Spinal cord (tissue), 10 donors: ENCODE measurements at places on chromosomes 2 and 18. TPM values are rescaled to one million over a fixed set of nuclear protein-coding genes. Genes with fewer than 3 reads are reported as not detected.

C2orf42 gene
- total RNA-seq, result 20.7 TPM

RAMP1 gene
- total RNA-seq, result 115 TPM

CAD gene
- 26.5 TPM for total RNA-seq

TFPI gene
- total RNA-seq, result 94.6 TPM

IL37 gene
- not detected for total RNA-seq

IL36A gene
- total RNA-seq, result not detected

AFF3 gene
- 44.6 TPM for total RNA-seq

NXPH2 gene
- 14.5 TPM for total RNA-seq

DNA sequence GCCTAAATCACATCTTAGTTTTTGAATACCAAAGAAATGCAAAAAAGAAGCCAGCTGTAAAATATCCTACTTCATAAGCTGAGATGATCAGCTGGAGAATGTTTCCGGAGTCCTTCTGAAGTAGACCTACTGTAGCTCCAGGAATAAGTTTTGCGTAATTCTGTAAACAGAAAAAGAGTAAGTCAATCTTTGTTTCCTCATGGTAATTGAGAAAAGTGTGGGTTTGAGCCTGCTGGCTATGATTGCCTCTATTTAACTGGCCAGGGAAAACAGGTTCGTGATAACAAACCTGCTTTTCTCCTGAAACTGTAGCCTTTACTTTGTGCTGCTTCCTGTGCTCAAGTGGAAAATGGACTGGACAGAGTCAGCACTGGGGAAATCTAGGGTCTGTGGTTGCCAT is 58.2 kb downstream of the ITGB6 start:
- DNase-seq, result no peak

DNA sequence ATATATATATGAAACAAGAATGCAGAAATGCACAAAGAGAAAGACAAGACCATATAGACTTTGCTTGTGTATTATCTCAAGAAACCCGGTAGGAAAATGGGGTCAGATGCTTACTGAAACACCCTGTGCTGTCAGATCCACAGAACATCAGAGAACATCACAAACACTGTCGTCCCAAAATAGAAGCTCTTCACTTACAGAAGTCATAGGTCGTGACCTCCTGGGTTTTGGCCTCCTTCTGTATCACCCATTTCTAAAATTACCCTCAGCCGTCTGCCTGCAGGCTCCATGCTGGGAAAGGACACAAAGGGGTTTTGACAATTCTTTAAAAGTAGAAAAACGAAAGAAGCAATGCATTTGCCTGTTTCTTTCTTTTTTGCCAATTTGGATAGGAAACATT is 137.9 kb downstream of the PAX3 start:
- DNase-seq, result no peak

GRCh38 chr2:190098851-190099250 is 36.3 kb upstream of the MSTN start:
- DNase-seq, result no peak

DNA sequence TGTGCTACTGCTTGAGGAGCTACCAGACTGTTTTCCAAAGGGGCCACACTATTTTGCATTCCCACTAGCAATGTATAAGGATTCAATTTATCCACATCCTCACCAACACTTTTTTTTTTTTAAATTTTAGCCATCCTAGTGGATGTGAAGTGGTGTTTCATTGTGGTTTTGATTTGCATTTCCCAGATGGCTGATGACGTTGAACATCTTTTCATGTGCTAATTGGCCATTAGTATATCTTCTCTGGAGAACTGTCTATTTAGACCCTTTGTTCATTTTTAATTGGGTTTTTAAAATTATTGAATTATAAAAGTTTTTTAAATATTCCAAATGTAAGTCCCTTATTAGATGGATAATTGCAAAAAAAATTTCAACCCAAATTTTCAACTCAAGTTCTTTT is 121.1 kb downstream of the MAPK4 start:
- no peak for DNase-seq

DNA sequence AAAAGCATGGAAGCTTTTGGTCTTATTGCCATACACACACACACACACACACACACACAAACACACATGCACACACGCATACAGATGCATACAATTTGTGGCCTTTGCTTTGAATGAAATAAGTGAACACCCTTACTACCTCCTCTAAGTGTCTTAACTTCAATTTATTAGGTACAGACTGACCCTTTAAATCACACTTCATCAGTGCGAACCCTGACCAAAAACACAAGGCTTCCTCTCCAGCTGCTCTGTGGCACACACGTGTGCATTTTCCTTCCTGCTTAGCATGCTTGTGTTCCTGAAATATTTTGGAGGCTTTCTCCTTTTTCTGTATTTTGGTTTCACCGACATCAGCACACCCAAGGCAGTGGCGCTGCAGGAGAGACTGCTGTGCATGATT is 96.0 kb downstream of the CNTNAP5 start:
- no peak for DNase-seq

DNA sequence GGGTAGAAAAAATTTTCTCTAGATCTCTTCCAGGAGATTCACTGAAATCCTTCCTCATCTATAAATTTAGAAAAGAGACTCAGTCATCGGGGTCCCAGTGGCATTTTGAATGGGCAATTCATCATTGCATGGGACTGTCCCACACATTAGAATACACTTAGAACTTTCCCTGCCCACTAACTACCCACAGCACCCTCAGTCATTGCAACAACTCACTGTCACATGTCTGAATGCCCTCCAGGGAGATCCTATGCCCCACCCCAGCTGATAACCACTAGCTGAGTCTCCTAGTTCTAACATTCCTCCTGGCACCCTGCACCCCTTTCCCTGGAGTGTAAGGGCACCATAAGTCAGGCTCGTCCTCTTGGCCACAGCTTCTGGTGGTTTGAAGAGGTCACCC is 89.6 kb downstream of the INSIG2 start:
- DNase-seq, result no peak

- no peak for DNase-seq
Observed at GRCh38 chr2:28713577-28714298, 37.9 kb upstream of the PPP1CB start.

GRCh38 chr2:119174216-119174992 is 15.9 kb upstream of the C1QL2 start:
- no peak for DNase-seq

DNA sequence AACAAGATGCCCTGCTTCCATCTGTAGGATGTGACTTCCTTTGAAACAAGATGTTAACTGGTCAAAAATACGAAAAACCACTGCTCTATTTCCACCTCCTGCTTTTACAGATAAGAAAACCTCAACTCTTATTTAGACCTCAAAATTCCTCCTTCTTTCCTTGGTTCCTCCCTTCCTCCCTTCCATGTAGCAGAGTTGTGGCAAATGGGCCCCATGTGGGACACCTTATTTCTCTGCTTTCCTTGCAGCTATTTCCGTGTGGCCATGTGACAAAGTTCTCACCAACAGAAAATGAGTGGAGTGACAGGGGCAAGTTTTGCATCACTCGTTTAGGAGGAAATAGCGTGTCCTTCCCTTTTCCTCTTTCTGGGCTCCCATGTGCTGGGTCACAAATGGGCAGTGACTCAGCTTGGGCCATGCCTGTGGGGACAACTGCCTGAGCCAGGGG is 69.4 kb upstream of the SMAD2 start:
- DNase-seq, result no peak

GRCh38 chr2:65655000-65655399 is 222.6 kb upstream of the SPRED2 start:
- DNase-seq, result no peak

DNA sequence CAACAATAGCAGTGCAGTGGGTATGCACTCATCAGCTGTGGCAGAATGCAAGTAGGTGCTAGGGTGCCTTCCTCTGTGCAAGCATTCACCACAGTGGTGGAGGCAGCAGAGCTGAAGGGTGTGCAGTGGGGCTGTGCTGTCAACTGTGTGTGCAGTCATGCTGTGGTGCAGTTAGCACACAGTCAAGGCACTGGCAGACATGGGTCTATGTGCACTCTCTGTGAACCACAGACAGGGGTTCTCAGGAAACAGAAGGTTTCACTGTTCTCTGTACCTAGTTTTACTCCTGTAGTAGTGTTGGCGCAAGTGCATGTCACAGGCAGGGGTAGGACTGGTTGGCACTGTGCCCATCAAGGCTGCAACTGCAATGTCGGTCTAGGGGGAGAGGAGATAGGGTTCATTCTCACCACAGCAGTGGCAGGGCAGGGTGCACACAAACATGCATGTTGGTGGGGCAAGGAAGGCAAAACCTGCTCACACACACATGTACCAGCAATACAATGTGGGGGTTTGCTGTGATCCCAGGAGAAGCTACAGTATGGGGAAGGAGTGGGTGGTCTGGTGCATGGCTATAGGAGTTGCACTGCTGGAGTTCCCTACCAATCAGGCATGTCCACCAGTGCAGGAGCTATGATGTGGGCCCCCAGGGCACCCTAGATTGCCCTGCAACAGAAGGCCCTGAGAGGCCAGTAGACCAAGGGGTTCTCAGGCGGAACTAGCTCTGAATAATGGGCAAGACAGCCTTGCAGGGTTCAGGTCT is 242.7 kb upstream of the DDX18 start:
- no peak for DNase-seq

DNA sequence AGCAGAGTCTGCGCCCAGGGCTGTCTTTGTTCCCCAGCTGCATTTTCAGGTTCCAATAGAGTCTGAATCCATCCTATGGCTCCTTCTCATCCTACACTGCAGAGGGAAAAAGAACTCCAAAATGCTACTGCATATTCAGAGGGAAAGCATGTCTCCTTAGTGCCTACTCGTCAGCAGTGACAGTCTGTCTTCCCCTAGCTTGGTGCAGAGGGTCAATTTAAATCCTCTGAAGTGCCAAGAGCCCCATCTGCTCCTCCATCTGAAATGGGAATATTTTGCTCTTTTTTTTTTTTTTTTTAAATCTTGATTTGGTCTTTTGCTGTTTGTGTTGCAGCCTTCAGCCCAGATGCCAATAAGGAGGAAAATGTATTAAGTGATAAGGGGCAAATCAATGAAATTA is 199.3 kb downstream of the RNF144A start:
- peak; percentile 93 for DNase-seq

DNA sequence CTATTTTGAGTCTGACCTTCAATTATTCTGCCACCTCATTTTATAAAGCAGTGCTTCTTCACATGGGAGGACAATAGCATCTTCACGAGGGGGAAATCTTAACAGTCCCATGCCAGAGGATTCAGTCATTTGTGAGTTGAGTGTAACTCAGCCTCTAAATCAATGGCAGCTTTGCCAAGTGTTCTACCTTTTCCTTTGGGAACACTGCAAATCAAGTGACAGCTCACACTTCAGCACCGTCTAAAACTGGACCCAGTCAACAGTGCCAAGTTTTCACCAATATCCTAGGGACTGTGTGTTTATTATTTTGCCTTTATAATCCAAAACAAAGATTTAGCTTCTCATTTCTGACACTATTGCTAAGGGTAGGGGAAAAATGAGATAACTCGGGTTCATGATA is 133.6 kb downstream of the FIGN start:
- DNase-seq, result no peak

DNA sequence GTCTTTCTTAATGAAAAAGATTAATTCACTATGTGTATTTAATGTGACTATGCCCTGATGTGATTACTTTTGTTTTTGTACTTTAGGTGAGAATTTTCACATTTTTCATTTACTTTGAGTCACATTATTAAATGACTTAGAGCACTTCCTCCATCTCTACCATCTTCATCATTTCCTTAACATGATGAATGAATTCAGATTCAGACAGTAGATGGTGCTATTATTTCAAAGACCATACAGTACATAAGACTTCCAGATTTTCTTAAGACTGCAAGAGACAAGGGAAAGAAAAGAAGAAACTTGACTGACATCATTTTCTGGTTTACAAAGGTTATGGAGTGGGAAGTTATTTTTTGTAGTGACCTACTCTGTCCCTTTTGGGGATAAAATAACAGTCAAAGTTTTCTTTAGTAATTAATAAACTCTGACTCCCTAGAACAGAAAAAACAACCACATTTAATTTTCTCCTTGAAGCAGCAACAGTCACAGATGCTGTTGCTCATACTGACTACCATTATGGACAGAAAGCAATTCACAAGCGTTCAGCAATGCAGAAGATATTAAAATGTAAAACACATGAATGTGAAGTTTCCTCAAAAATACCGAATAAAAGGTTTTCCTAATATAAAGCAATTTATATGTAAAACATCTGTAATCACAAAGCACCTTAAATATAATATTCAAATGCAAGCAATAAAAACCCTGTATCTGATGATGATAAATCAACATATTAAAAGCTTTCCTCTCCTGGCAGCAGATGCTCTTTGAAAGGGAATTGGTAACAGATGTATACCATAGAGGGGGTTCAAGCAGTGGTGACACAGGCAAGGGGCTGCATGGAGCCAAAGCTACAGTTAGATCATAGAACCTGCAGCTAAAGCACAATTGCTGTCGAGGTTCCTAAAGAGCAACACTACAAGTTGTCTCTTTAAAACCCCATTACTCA is 1010.9 kb upstream of the NXPH2 start:
- DNase-seq, result no peak

GRCh38 chr2:187554011-187554703 is at the start of gene TFPI:
TFPI (minus strand) TSS chr2:187554435; CDS start chr2:187503768, 50,667 bp downstream.
- DNase-seq, result no peak

DNA sequence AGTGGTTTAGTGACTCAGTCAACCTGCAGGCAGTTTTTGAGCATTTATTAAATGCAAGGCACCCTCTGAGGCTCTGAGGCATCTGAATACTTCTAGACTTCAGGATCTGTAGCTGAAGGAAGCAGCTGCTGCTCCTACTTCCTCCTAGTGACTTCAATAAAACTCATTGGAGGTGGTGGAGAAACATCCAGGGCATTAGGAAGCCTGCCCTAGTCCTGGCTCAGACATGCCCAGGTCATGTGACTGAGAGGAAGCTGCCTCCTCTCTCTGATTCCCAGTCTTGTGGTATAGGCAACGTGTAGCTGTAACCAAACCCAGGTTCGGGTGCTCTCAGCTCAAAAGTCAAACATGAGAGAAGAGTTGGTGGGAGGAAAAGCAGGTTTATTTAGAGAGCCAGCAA is 287.2 kb upstream of the GYPC start:
- DNase-seq, result no peak

GRCh38 chr2:218788529-218789255 is 6.7 kb downstream of the CYP27A1 start:
- no peak for DNase-seq

- DNase-seq, result no peak
Observed at GRCh38 chr2:165835363-165835762, 41.3 kb upstream of the GALNT3 start.

DNA sequence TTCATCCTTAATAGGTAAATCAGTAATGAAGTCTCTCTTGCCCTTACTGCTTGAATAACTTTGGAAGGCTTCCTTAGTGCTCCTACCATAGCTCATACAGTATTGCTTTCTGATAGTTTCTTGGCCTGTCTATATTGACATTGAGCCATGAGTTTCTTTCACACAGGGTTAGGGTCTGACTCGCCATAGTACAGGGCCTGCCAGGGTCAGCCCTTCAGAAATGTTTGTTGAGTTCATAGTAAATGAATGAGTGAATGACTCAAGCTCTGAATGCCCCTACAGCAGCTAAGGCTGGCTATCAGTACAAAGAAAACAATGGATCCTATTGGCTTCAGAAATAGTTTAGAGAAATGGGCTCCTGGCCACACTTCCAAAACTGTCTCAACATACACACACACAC is 65.0 kb upstream of the LRATD1 start:
- no peak for DNase-seq
